Natural killer cell (primary cell): ENCODE measurements at places on chromosomes 5 and 9. TPM values are rescaled to one million over a fixed set of nuclear protein-coding genes. Genes with fewer than 3 reads are reported as not detected.
A peak's percentile ranks its signal among the peaks of the same experiment; 100 is the strongest.

PCDHA2 gene
- not detected for total RNA-seq

FGF10 gene
- not detected for total RNA-seq

SLC23A1 gene
- total RNA-seq = not detected

FCN2 gene
- total RNA-seq = not detected

CTXN3 gene
- total RNA-seq = not detected

PIGO gene
- 23.6 TPM for total RNA-seq

GRCh38 chr5:30343707-30344106, 849.8 kb upstream of the CDH6 start:
- no peaks in the 10 kb centered on the region for H3K36me3 ChIP-seq
- no peaks in the 10 kb centered on the region for H3K4me1 ChIP-seq
- no peaks in the 10 kb centered on the region for H3K27me3 ChIP-seq
- no peak for DNase-seq

GRCh38 chr5:31186672-31187267, 6.7 kb upstream of the CDH6 start:
- H3K36me3 ChIP-seq = no peaks in the 10 kb centered on the region
- peaks cover 3% of the 10 kb centered on the region for H3K27me3 ChIP-seq
- peak; percentile 14 for DNase-seq
- H3K4me3 ChIP-seq = no peak overlapping the region

DNA sequence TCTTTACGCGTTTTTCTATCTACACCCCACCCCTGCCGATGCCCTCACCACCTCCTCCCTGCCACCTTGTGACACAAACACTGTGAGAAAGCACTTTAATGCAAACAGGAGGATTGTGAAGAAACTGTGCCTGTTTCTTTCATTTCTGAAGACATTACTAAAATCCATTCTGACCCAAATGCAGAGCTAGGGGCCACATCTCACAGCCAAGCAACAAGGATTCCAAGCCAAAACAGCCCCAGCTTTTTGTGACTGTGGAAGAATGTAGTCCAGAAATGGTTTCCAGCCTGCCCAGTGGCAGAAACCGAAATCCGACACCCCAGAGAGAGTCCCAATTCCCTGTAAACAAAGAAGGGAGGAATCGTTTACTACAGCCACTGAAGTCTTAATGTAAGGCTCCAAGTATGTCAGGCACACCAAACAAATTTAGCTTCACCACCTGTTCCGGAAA, 190.9 kb downstream of the TTC39B start:
- H3K36me3 ChIP-seq = no peaks in the 10 kb centered on the region
- H3K27ac ChIP-seq = no peak overlapping the region
- no peak overlapping the region for H3K4me3 ChIP-seq
- no peak for DNase-seq

TBC1D2 gene
- 7.0 TPM for total RNA-seq

- H3K27ac ChIP-seq = no peak overlapping the region
- H3K36me3 ChIP-seq = no peaks in the 10 kb centered on the region
- H3K4me1 ChIP-seq = no peaks in the 10 kb centered on the region
- no peak for DNase-seq
- H3K27me3 ChIP-seq = no peaks in the 10 kb centered on the region
- no peak overlapping the region for H3K4me3 ChIP-seq
Observed at GRCh38 chr5:10838038-10838437, 77.0 kb upstream of the DAP start.

RASGRF2 gene
- total RNA-seq = 5.6 TPM

DAB2IP gene
- 2.5 TPM for total RNA-seq

GRCh38 chr5:146409054-146409671, 38.0 kb upstream of the TCERG1 start:
- no peaks in the 10 kb centered on the region for H3K4me1 ChIP-seq
- no peak for DNase-seq
- H3K4me3 ChIP-seq = no peak overlapping the region
- no peaks in the 10 kb centered on the region for H3K27me3 ChIP-seq
- no peaks in the 10 kb centered on the region for H3K36me3 ChIP-seq

CDKN2B-AS1 gene
- total RNA-seq = 2.6 TPM

DNA sequence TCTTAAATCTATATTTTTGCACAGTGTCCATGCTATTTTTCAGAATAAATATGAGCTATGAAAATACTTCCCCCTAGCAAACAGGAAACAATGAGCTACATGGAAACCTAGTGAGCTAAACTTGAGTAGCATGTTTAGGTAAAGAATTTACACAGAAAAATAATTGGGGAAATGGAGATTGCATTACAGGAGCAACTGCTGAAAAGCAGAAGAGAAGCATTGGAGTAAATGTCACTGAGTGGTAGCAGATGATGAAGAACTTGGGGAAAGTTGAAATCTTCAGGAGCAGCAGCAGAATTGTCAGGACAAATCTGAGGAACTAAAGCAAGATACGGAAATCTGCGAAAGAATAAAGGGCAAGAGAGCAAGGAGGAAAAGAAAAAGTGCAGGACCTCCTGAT, 610.3 kb downstream of the TLE1 start:
- DNase-seq = no peak
- H3K36me3 ChIP-seq = no peaks in the 10 kb centered on the region
- no peaks in the 10 kb centered on the region for H3K27me3 ChIP-seq
- no peak overlapping the region for H3K4me3 ChIP-seq

- DNase-seq = no peak
- H3K4me1 ChIP-seq = no peaks in the 10 kb centered on the region
- H3K36me3 ChIP-seq = no peaks in the 10 kb centered on the region
- no peaks in the 10 kb centered on the region for H3K27me3 ChIP-seq
Observed at GRCh38 chr5:89983216-89983615, 426.3 kb downstream of the CETN3 start.

GRCh38 chr9:106945727-106946660, 83.0 kb downstream of the ZNF462 start:
- no peaks in the 10 kb centered on the region for H3K4me1 ChIP-seq
- no peak overlapping the region for H3K27ac ChIP-seq
- no peaks in the 10 kb centered on the region for H3K27me3 ChIP-seq
- no peak overlapping the region for H3K4me3 ChIP-seq
- H3K36me3 ChIP-seq = no peaks in the 10 kb centered on the region
- no peak for DNase-seq
